Temporal lobe (tissue), 4 donors: ENCODE measurements at places on chromosomes 7 and 10. TPM values are rescaled to one million over a fixed set of nuclear protein-coding genes. Genes with fewer than 3 reads are reported as not detected.

The PON3 gene
- under 0.01 TPM for total RNA-seq

The TSPAN13 gene
- total RNA-seq: 70.3 TPM

The TMEM213 gene
- not detected for total RNA-seq

The ELFN1 gene
- total RNA-seq: 5.4 TPM

The PSD gene
- total RNA-seq: 99.6 TPM

The ZNF438 gene
- 3.0 TPM for total RNA-seq

The PRRT4 gene
- total RNA-seq: 3.7 TPM

The RPP38 gene
- total RNA-seq: 5.4 TPM

The CDH23 gene
- total RNA-seq: 3.4 TPM

The ACBD7 gene
- 11.8 TPM for total RNA-seq

The PLAC9 gene
- total RNA-seq: 1.7 TPM

The ASIC3 gene
- total RNA-seq: 1.2 TPM

The HMX2 gene
- not detected for total RNA-seq

The PDZD7 gene
- 3.2 TPM for total RNA-seq
